ENCODE measurements at places on chromosomes 5 and 9.

DNA sequence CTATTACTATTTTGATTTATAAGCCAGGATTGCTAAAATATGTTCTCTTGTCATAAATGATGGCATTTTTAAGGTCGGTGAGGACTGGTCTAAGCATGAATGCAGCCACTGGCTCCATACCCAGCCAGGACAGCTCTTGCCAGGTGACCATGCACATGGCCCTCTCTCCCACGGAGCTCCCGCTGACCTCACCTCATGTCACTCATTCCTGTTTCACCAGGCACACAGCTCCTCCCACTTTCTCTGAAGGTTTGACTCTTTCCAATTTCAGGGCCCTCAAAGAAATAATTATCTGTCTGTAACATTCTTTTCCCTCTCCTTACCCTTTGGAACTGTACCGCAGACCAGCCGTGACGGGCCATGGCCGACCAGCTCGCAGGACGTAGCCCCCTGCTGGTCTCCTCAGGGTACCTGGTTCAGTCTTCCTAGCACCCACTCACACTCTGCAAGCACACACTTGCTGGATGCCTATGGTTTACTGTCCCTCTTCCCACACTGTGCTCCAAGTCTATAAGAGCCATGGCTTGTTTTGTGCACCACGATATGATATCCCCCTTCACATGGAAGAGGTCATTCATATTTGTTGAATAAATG is 72.5 kb downstream of the LIFR start:
- DNase-seq = no peak

- DNase-seq = no peak
These were observed 33.4 kb upstream of the TRIO start for GRCh38 chr5:14109771-14110170.

- no peak for DNase-seq
These were observed 42.0 kb downstream of the THBS4 start for GRCh38 chr5:80077051-80077714.

GRCh38 chr5:27963050-27963783 is 924.8 kb upstream of the CDH9 start:
- no peak for DNase-seq

DNA sequence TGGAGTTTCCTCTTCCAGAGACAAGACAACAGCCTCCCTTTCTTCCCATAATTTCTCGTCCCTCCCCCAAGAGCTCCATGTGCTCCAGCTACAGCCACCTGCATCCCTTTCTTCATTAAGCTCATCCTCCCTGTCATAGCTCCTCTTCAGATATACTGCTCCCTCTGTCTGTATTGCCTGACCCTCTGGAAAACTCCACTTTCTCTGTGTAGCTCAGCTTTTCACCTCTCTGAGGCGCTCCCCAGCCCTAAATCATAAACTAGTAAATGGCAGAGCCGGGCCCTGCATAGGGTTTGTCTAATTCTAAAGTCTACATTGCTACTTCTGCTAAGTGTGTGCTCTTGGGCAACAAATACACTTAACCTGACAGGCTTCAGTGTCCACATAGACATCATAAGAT is 8.8 kb upstream of the PLIN2 start:
- no peak for DNase-seq

GRCh38 chr5:73494721-73495120 is 3.5 kb upstream of the BTF3 start:
- DNase-seq = no peak

GRCh38 chr5:39131210-39132127 is 57.3 kb upstream of the RICTOR start:
- no peak for DNase-seq

DNA sequence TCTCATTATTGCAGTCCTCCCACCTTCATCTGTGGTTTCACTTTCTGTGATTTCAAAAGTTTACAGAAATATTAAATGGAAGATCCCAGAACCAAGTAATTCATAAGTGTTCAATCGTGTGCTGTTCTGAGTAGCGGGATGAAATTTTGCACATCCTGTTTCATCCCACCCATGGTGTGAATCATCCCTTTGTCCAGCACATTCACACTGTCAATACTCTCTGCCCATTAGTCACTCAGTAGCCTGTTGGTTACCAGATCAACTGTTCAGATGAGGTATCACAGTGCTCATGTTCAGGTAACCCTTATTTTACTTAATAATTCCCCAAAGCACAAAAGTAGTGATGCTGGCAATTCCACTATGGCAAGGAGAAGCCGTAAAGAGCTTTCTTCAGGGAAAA is 26.8 kb downstream of the FAM81B start:
- no peak for DNase-seq

DNA sequence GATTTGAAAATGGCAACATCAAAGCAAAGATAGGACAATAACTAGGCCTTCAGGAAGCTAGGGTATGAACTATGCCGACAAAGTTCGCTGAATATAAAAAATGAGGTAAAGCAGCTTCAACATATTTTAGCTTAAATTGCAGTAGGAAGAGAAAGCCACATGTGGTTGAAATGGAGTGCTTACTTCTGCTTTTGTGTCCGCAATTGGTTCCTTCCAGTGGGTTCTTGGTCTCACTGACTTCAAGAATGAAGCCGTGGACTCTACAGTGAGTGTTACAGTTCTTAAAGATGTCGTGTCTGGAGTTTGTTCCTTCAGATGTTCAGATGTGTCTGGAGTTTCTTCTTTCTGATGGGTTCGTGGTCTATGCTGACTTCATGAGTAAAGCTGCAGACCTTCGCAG is 95.2 kb downstream of the APTX start:
- DNase-seq = no peak

GRCh38 chr5:18487928-18488480 is 853.7 kb downstream of the TAF11L14 start:
- no peak for DNase-seq

- no peak for DNase-seq
These were observed 57.5 kb upstream of the ZSWIM6 start for GRCh38 chr5:61274511-61274911.

DNA sequence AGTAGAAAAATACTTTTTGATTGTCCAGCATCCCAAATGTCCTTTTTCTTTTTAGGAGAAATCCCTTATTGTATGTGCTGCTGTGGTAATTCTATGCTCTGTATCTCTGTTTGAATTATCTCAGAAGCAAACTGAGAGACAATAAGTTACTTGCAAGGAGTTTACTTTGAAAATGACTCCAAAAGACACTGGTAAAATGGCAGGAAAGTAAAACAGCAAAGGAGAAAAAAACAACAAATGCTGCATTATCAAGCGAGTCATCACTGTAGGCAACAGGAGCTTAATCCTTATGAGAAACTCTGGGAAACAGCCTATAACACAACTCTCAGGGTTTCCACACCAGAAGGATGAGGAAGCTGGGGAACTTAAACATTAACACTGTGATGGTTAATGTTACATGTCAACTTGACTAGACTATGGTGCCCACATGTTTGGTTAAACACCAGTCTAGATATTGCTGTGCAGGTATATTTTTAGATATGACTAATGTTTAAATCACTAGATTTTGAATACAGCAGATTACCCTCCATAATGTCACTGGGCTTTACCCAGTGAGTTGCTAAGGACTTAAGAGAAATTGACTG is 92.6 kb upstream of the GAS1 start:
- no peak for DNase-seq
